ENCODE measurements at places on chromosomes 7 and 10. TPM values are rescaled to one million over a fixed set of nuclear protein-coding genes. Genes with fewer than 3 reads are reported as not detected.
A peak's percentile ranks its signal among the peaks of the same experiment; 100 is the strongest.

The MNX1 gene
- total RNA-seq: not detected

The KCNMA1 gene
- total RNA-seq: 3.5 TPM

- DNase-seq: no peak
Observed at GRCh38 chr7:5320391-5320790, 37.6 kb downstream of the SLC29A4 start.

DNA sequence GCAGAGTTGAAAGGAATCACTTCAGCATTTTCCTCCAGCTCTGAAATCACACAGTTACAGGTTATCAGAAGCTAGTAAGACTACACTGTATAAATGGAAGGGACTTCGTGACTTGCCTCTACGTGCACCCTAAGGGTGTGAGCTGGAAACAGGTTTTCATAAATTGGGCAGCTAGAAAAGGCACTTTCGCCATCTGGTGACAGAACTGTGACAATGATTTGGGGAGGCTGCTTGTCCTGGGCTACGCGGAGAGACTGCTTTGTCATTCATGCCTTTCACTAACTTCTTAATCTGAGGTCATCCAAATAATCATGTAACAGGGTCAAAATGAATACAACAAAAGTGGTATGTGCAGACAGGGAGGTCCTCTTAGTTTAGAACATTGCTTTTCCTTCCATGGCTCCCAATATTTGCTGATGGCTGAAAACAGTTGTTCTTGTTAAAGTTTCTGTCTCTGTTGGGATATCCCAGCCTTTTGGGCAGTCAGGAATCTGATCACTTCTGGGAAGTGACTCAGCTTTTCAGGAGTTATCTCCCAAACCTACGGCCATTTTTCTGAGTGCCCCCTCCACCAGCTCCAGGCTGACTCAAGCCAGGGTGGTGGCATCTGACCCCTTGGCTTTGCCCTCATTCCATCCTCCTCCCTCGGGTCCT, 17.8 kb downstream of the VWC2 start:
- DNase-seq: no peak

DNA sequence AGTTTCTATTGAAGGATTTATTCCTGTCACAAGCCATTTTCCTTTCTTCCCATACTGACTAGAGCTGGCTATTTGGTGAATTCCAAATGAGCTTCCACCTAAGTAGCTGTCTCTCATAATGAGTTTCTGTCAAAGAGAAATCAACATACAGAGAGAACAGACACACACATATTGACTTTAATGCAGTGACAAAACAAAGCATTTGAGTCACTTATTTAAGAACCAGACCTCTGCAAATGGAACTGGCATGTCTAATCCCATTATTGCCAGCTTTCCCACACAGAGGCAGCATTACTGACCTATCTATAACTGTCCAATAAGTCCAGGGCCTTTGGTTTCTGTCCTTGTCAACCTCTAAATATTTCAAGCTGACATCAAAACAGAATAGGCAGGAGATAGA, 179.3 kb upstream of the CSTF2T start:
- DNase-seq: no peak

The RBP3 gene
- total RNA-seq: not detected

DNA sequence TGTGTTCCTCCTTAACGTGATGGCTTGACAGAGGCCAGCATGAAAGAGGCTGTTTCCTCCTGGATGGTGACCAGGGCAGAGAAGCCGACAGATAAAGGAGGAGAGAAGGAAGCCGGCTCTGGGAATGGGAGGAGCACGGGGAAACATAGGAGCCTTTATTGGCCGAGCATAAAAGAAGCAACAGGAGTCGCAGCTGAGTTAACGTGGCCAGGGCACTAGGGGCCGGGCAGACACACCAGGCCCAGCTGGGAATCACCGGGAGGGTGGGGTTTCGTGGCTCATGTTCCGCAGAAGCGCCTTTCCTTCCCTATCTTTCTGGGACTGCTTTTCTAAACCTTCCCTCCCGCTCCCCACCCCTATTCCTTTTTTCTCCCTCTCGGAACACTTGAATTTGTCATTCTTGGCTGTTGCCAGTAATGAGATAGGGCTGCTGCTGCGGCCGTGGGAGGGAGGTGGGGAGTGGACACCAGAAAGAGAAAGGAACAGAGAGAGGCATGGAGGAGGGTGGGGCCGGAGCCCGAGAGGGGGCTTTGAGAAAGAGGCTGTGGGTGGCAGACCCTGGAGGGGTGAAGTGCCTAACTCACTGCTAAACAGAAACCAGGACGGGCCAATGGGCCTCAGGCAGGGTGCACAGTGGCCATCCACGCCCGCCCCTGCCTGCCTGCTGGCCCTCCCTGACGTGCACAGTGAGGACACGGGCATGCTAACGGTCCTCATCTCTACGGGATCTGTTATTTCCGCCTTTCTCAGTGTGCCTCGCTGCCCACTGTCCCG, 65.2 kb downstream of the COL13A1 start:
- peak; percentile 63 for DNase-seq

GRCh38 chr7:69476416-69476815, 121.9 kb upstream of the AUTS2 start:
- no peak for DNase-seq

The ZNF467 gene
- 11.0 TPM for total RNA-seq

GRCh38 chr7:11077816-11078215, 104.1 kb downstream of the PHF14 start:
- DNase-seq: no peak

DNA sequence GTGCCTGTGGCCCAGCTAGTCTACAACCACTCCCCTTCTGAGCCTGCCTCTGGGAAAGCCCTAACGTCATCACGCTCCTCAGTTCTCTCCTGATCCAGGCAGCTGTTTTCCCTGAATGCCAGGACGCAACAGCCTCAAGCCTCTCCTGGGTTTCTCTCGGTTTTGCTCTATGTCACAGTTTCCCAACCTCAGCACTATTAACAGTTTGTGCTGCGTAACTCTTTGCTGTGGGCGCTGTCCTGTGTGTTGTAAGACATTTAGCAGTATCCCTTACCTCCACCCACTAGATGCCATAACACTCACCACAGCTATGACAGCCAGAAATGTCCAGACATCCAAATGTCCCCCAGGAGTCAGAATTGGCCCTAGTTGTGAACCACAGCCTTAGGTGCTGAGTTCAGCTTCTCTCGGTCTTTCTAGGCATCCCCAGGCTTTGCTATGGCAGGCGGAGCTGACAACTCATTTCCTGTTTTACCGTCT, 226.3 kb upstream of the NPVF start:
- peak; percentile 73 for DNase-seq

- DNase-seq: no peak
Observed at GRCh38 chr7:141045842-141046620, 27.8 kb upstream of the TMEM178B start.

The TSPAN13 gene
- total RNA-seq: 5.1 TPM

The ITPRID1 gene
- not detected for total RNA-seq

GRCh38 chr10:119997429-119997828, 104.9 kb downstream of the SEC23IP start:
- DNase-seq: no peak

The OR6V1 gene
- not detected for total RNA-seq

- DNase-seq: no peak
Observed at GRCh38 chr7:79664884-79665676, 211.6 kb upstream of the MAGI2 start.

DNA sequence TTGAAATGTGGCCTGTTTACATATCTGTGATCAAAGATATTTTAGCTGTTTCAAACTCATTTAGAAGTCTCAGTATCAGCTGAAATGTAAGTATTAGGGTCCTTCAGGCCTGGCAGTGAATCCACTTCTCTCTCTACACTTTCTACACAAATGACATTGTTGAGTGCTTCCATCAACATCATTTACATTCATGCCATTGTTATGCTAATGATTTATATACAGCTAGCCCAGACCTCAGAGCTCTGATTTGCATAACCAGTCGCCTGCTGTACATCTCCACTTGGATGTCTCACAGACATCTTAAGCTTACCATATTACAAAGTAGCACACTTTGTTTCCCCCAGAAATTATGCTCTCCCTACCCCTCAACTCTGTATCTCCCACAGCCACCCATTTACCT, 71.6 kb downstream of the GSDME start:
- DNase-seq: no peak

DNA sequence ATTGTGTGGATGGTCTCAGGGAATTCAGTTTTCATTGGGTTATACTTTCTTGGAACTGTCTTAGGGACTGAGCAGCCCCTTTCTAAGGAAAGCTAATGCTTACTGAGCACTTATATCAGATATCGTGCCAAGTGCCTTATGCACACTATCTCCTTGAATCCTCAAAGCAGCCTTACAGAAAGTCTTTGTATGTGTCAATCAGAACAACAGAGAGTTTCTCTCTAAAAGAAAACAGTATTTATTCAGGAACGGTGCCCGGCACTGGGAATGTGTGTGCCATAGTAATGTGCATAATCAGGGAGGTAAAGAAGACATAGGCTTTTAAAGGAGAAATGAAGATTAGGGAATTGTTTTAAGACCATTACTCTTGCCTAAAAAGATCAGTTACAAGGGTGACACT, 17.3 kb downstream of the ANTXRL start:
- no peak for DNase-seq

GRCh38 chr10:91196268-91197048, 24.0 kb upstream of the PCGF5 start:
- DNase-seq: no peak

DNA sequence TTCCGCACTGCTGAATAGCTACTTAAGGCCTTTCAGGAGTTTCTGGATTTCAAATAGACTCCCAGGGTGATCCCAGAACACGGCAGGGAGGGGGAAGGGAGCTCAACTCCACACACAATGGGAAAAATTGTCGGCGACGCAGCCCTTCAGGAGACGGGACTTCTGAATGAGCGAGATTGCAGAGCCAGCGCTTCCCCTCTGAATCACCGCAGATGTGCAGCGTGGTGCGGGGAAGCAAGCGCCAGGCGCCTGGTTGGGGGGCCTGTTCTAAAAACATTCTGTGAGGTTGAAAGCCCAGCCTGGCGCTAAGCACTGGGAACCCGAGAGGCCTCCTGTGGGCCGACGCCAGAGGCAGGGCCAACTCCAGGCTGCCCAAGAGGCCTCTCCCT, 163.3 kb downstream of the MAD1L1 start:
- no peak for DNase-seq

The NAT16 gene
- total RNA-seq: not detected

The SPOCK2 gene
- total RNA-seq: 19.3 TPM

DNA sequence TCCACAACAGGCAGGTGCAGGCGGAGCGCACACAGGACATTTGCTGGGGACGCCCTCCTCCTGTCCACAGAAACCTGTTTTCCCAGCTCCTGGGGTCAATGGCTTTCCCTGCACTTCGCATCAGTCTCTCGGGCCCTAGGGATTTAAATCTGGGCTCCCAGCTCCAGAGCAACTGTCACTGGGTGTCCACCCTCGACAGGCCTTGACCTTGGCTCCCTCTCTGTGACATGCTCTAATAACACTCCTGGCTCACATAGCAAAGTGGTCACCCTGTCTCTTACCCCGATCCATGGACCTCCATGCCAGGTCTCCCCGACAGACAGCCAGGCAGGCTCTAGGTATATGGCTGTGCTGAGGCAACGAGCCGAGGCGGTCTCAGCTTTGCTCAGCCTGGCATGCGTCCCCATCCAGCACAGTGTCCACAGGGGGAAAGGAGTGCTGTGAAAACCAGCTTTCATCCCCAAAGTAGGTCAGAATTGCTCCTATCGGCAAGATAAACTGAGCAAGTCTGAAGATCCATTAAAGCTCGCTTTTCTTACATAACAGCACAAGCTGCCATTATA, 195.6 kb downstream of the TNS3 start:
- DNase-seq: no peak

GRCh38 chr7:2046581-2047565, 185.9 kb downstream of the MAD1L1 start:
- no peak for DNase-seq

- DNase-seq: no peak
Observed at GRCh38 chr7:155652156-155653114, 8.0 kb downstream of the RBM33 start.

DNA sequence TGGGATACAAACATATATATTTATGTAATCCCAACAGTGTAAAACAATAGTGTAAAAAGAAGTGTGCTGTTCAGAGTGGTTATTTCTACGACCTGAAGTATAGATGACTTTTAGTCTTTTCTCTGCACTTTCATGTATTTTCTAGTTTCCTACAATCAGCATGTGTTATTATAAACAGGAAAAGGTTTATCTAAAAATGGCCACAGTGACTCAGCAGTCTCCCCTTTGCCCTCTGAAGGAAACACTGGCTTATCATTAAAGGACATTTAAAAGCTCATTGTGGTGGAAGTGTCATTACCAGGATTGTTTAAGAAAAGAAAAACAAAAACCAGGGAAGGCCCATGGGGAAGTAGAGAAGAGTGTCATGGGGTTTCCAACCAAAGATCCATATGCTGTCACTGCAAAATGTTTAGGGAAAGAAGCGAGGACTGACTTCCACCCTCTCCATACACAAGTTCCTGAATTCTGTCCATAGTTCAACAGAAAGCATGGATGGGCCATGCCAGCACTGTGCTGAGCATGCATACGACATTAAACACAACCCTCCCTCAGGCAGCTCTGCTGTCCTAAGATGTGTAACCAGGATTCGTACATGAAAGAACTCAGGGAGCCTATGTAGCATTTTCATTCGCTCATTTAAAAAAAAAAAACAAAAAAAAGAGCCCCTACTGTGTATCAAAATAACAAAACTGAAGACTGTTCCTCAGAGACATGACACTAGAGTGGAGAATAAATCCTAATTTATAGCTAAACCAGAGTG, 10.2 kb downstream of the CYREN start:
- DNase-seq: no peak

DNA sequence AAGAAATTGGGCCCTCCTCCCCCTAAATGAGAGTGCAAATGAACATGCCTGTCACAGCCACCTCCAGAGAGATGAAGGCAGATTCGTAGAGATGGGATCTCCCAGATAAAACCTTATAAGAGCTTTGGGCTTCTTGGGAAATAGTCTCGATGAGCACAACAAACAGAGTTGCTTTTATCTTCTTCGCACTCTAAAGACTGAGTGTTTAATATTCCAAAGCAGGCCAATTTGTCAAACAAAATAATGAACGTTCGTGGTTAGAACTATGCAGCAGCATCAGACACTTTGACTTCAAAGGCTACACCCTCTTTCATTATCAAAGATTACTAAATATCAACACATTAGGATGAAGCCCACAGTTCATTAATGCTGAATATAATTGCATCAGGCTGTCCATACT, 256.2 kb downstream of the SKIDA1 start:
- no peak for DNase-seq

The FERD3L gene
- not detected for total RNA-seq

- DNase-seq: no peak
Observed at GRCh38 chr10:14531974-14532373, 201.2 kb upstream of the FRMD4A start.
